Breast epithelium (tissue), 4 donors: ENCODE measurements at places on chromosomes 5 and 9.

- H3K27ac ChIP-seq, result no peak overlapping the region
- no peaks in the 10 kb centered on the region for H3K4me1 ChIP-seq
- no peaks in the 10 kb centered on the region for H3K27me3 ChIP-seq
- no peaks in the 10 kb centered on the region for H3K36me3 ChIP-seq
Observed at GRCh38 chr5:91293131-91293530, 90.0 kb downstream of the ARRDC3 start.

- no peak for DNase-seq
- H3K4me1 ChIP-seq, result no peaks in the 10 kb centered on the region
- H3K27me3 ChIP-seq, result no peaks in the 10 kb centered on the region
- no peak overlapping the region for H3K4me3 ChIP-seq
- H3K27ac ChIP-seq, result no peak overlapping the region
Observed at GRCh38 chr9:117535434-117535833, 120.6 kb upstream of the ASTN2 start.

DNA sequence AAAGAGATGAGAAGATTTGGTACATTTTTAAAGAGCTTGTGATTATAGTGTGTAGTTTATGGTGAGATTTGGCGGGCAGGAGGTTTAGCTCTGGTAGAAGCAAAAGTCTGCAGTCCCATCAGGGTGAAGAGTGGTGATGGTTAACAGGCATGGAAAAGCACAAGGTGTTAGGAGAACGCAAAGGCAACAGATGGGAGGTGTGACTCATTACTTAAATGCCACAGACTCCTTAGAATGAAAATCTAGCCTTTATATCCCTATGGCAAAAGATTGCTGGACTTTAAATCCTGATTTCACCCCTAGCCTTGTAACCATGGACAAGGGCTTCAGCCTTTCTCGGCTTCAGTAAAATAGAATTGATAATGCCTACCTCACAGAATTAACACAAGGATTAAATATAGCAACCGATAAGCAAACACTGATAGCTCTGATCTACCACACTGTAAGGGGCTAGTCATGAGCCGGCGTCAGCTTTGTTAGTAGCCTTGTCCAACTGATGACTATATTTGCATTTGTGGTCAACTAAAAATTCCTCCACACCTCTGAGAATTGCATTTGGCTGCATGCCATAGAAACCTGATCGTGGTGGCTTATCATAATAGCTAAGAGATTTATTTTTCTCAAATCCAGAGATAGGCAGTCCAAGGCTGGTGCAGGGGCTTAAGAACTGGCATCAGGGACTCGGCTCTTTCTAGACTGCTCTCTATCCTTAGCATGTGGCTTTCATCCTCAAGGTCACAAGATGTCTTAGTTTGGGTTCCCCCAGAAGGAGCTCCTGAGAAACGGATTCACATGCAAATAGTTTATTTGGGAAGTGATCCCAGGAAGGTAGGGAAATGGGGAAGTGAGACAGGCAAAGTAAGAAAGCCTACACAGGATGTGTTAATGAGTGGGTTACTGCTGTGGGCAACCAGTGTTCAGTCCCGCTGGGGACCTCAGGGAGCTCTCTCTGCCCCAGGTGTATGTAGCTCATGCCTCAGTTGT lies 19.6 kb downstream of the MFAP3 start:
- H3K4me3 ChIP-seq, result no peak overlapping the region
- no peaks in the 10 kb centered on the region for H3K27me3 ChIP-seq
- no peak for DNase-seq
- H3K4me1 ChIP-seq, result no peaks in the 10 kb centered on the region
- H3K27ac ChIP-seq, result no peak overlapping the region

DNA sequence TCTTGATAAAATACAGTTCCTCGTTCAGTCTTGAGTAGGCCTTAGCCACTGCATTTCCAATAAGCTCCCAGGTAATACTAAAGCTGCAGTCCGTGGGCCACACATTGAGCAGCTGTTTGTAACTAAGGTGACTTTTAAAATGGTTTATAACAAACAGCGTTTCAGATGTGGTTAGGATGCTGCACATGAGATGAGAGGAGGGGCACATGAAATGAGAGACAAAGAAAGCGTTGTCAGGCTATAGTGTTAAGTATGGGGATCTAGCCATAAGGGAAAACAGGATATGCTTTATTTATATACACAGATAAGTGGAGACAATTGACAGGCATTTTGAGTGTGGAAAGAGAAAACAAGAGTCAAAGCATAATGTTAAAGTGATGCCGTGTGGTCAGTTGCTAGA lies 89.9 kb downstream of the PAM start:
- no peaks in the 10 kb centered on the region for H3K36me3 ChIP-seq
- H3K27me3 ChIP-seq, result no peaks in the 10 kb centered on the region

GRCh38 chr9:136546697-136547501 lies 1.1 kb upstream of the NOTCH1 start:
- no peaks in the 10 kb centered on the region for H3K27me3 ChIP-seq
- DNase-seq, result no peak
- peak overlapping the region; percentile 93 for H3K27ac ChIP-seq

DNA sequence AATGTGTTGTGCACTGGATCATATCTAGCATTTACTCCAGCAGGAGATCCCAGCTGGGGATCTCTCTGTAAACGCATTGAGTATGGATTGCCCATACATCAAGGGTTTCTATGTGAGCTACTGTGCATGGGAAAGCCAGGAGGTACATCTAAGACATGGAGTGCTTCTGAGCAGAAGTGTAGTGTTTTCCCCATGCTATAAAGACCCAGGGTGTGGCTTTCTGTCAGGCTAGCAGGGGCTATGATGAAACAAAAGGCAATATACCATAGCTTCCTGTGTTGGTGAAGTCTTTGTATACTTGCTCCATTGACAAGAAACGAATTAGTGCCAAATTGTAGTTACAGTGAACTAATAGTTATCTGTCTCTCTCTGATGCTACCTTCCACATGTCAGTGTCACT lies 329.3 kb upstream of the TLE4 start:
- H3K27ac ChIP-seq, result no peak overlapping the region
- H3K27me3 ChIP-seq, result no peaks in the 10 kb centered on the region
- no peak for DNase-seq
- no peaks in the 10 kb centered on the region for H3K4me1 ChIP-seq
- H3K4me3 ChIP-seq, result no peak overlapping the region
- H3K36me3 ChIP-seq, result no peaks in the 10 kb centered on the region

DNA sequence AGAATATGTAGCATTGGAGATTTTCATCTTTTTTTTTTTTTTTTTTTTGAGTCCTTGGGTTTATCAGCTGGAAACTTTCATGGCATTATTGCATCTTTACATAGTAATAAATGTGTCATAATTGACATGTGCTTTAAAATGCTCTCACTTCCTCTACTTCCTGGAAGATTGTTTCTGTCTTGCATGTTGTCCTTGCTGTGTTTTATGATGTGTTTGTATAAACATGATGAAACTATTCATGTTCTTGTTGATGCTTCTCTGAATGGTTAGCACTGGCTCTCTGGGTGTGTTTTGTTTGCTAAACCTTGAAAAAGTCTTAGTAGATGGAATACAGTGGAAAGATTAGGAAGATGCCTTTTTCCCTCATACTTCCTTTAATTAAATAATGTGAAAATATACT lies 87.9 kb downstream of the IQGAP2 start:
- H3K4me1 ChIP-seq, result no peaks in the 10 kb centered on the region
- H3K27ac ChIP-seq, result no peak overlapping the region
- no peak overlapping the region for H3K4me3 ChIP-seq
- H3K36me3 ChIP-seq, result no peaks in the 10 kb centered on the region

DNA sequence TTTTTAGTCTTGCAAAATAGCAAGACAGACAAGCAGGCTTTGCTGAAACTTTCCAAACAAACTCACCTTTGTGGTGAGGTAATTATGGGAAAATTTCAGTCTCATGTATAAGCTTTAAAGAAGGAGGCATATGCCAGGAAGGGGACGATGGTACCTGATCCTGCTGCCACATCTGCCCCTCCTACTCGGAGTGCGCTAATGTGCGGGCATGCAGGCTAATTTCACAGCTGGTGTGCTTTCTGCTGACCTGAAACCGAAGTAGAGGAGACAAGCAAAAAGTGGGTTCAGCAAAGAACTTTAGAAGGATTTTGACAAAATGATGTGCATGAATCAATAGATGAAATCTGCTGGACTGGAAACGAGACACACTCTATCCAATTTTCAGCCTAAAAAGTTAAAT lies 117.1 kb upstream of the IRX4 start:
- H3K4me3 ChIP-seq, result no peak overlapping the region
- no peaks in the 10 kb centered on the region for H3K27me3 ChIP-seq
- H3K27ac ChIP-seq, result no peak overlapping the region
- DNase-seq, result no peak
- no peaks in the 10 kb centered on the region for H3K4me1 ChIP-seq

GRCh38 chr5:96391921-96392320 lies 41.1 kb downstream of the PCSK1 start:
- H3K36me3 ChIP-seq, result no peaks in the 10 kb centered on the region
- no peak for DNase-seq
- H3K27me3 ChIP-seq, result no peaks in the 10 kb centered on the region
- no peaks in the 10 kb centered on the region for H3K4me1 ChIP-seq
- H3K27ac ChIP-seq, result no peak overlapping the region

DNA sequence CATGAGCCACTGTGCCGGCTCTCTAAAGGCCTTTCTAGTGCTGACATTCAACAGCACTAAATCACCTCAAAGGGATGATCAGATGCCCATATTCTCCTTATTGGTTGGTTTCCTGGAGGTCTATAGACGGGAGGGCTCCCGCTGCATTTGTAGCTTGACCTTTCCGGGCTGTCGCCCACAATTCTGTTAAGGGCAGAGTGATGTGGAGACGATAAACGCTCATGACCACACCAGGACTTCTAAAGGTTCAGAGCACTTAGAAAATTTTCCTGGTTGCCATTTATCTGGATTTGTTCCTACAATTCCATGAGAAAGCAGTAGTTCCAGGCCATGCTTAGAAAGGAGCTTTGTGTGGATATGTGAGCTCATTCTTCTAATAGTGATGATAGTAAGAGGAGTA lies 170.3 kb downstream of the SLC12A2 start:
- no peaks in the 10 kb centered on the region for H3K27me3 ChIP-seq
- no peaks in the 10 kb centered on the region for H3K36me3 ChIP-seq
- H3K4me1 ChIP-seq, result no peaks in the 10 kb centered on the region
- no peak overlapping the region for H3K27ac ChIP-seq
- no peak for DNase-seq
- H3K4me3 ChIP-seq, result no peak overlapping the region

DNA sequence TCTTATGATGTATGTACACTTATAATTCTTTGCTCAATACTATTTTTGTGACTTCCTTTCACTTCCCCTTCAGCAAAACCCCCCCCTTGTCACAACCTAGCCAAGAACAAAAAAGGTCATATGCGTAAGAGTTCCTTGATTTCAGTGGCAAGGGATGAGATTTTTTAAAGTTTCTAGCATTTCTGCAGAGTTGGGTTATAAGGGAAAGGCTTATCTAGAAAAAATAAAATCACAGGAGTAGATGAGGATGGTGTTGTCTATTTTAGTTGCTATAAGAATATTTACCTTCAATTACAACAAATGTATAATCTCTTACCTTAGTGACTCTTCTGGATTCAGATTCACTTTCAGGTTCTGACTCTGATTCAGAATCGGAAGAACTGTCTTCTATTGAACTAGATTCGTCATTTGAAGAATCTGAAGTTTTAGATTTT lies 184.6 kb downstream of the AP3B1 start:
- H3K36me3 ChIP-seq, result no peaks in the 10 kb centered on the region
- no peaks in the 10 kb centered on the region for H3K4me1 ChIP-seq
- H3K27me3 ChIP-seq, result no peaks in the 10 kb centered on the region
- no peak overlapping the region for H3K4me3 ChIP-seq

DNA sequence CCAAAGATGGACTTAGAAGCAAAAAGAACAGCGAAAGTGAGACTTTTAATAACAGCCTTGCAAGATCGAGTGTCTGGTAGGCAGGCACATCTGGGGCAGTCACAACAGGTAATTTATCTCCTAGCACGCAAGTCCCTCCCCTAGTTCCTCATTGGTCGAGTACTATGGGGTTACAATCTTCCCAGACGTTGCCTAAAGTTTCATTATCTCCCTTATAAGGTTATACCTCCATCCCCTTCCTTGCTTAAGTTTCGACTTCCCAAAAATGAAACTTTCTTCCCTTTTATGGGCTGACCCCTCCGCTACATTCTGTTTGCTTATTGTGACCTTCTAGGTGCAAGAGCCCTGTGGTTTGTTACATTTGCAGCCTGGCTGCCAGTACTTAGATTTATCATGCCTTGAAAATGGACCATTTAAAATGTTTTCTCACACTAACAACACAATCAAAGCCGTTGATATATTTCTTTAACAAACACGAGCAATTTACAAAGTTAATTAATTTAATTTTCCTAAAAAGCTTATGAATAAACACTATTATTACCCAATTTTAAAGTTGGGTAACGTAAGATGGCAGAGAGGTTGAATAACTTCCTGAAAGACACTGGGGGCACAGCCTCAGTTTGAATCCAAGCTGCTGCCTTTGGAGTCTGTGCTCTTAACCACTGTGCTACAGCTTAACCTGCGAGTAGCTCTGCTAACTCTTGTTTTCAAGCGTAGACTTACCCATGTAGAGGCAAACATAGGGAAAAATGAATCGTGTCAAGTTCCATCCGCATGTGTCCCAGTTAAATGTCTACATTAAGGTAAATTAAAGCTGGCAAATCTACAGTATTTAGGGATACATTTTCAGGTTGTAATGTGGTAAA lies 91.7 kb downstream of the EDIL3 start:
- H3K27ac ChIP-seq, result no peak overlapping the region
- no peak overlapping the region for H3K4me3 ChIP-seq
- H3K36me3 ChIP-seq, result no peaks in the 10 kb centered on the region
- no peaks in the 10 kb centered on the region for H3K27me3 ChIP-seq

DNA sequence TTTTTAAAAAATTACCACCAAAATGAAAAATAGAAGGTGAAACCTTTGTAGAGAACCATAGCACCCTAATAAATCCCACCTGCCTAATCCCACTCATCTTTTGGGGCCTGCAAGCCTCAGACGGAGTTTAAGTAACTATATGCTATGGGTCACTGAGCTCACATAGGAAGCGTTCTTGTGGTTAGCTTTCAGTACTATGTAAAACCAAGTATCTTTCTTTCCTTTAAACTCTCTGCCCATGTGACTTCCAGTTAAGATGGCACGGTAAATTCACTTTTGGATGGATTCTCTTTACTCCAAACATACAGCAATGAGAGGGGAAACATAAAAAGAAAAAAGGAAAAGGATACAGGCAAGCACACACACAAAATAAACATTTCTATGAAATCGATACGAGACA lies 50.9 kb downstream of the FANCC start:
- H3K36me3 ChIP-seq, result no peaks in the 10 kb centered on the region
- no peaks in the 10 kb centered on the region for H3K27me3 ChIP-seq
